ENCODE measurements at places on chromosomes 2 and 18. TPM values are rescaled to one million over a fixed set of nuclear protein-coding genes. Genes with fewer than 3 reads are reported as not detected.

- no peaks in the 10 kb centered on the region for H3K4me1 ChIP-seq
- no peak overlapping the region for H3K4me3 ChIP-seq
- no peaks in the 10 kb centered on the region for H3K36me3 ChIP-seq
- no peak for DNase-seq
- H3K27me3 ChIP-seq = no peaks in the 10 kb centered on the region
- no peak overlapping the region for H3K27ac ChIP-seq
Observed at GRCh38 chr18:29605365-29605764, 1428.4 kb upstream of the CDH2 start.

- DNase-seq = no peak
- H3K27me3 ChIP-seq = no peaks in the 10 kb centered on the region
- no peak overlapping the region for H3K4me3 ChIP-seq
- no peak overlapping the region for H3K27ac ChIP-seq
- H3K36me3 ChIP-seq = no peaks in the 10 kb centered on the region
Observed at GRCh38 chr2:75936311-75936710, 225.6 kb upstream of the GCFC2 start.

- H3K36me3 ChIP-seq = no peaks in the 10 kb centered on the region
- no peak for DNase-seq
Observed at GRCh38 chr2:111661286-111661940, 222.6 kb downstream of the ANAPC1 start.

GRCh38 chr18:73511771-73512503, 635.7 kb downstream of the FBXO15 start:
- H3K27me3 ChIP-seq = no peaks in the 10 kb centered on the region
- H3K4me1 ChIP-seq = no peaks in the 10 kb centered on the region
- DNase-seq = no peak
- H3K36me3 ChIP-seq = no peaks in the 10 kb centered on the region
- H3K27ac ChIP-seq = no peak overlapping the region
- H3K4me3 ChIP-seq = no peak overlapping the region

GRCh38 chr18:22179174-22179573, 9.8 kb downstream of the GATA6 start:
- peak overlapping the region; percentile 100 for H3K27ac ChIP-seq
- peaks cover 43% of the 10 kb centered on the region for H3K36me3 ChIP-seq
- H3K4me1 ChIP-seq = peaks cover 85% of the 10 kb centered on the region
- H3K27me3 ChIP-seq = no peaks in the 10 kb centered on the region
- DNase-seq = no peak
- peak overlapping the region; percentile 99 for H3K4me3 ChIP-seq

DNA sequence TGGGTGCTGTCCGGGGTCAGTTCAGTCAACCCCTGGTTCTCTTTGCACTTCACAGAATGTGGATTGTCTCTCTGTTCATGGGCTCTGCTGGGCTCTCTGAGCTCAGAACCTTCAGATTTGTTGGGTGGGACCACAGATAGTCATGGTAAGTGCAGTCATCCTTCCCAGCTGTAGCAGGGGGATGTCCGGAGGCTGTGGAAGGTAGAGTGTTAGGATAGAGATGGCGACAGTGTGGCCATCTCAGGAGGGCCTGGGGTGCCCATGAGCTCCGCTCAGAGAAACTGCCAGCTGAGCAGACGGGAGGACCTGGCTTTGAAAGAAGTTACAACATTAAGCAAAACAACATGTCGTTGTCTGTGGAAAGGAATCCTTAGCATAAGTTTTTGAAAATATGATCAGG, 149.8 kb downstream of the FAM210A start:
- no peaks in the 10 kb centered on the region for H3K36me3 ChIP-seq
- DNase-seq = no peak
- H3K4me3 ChIP-seq = no peak overlapping the region
- no peak overlapping the region for H3K27ac ChIP-seq

DNA sequence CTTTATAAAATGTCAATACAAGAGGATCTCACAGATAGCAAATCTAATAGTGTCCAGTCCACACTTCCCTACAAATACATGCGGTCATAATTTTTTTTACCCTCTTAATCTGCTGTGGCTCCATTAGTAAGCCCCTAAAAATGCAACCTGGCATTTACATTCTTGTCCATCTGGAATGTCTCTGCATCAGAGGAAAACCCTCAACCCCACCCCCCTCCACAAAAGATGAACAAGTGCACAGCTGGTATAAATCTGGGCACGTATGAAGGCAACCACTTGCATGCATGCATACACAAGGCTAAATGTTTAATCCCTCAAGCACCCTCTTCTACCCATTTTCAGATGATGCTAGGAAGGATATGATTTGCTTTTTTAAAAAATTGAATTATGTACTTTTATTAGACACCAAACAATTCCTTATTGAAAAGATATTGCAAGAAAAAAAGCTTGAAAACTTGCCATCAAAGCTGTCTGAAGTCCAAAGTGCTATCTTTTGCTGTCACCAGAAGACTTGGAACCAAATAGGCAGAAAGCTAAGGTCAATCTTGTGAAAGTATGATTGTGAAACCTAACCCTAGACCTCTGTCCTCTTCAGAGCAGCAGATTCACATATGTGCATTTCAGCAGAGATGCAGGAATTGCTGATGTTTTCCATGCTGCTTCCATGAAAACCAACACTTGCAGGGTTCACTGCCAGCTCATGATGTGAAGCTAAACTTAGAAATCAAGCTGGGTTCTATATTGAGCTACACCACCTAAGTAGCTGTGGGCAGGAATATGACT, 39.0 kb downstream of the IRS1 start:
- no peaks in the 10 kb centered on the region for H3K36me3 ChIP-seq
- peak overlapping the region; percentile 30 for H3K4me3 ChIP-seq
- H3K27me3 ChIP-seq = no peaks in the 10 kb centered on the region
- DNase-seq = no peak

GRCh38 chr2:228407821-228408220, 226.3 kb upstream of the SPHKAP start:
- DNase-seq = no peak
- H3K27me3 ChIP-seq = no peaks in the 10 kb centered on the region
- no peak overlapping the region for H3K4me3 ChIP-seq
- H3K4me1 ChIP-seq = no peaks in the 10 kb centered on the region

- H3K36me3 ChIP-seq = peaks cover 38% of the 10 kb centered on the region
- no peaks in the 10 kb centered on the region for H3K27me3 ChIP-seq
- no peaks in the 10 kb centered on the region for H3K4me1 ChIP-seq
Observed at GRCh38 chr2:240532031-240532775, 25.6 kb downstream of the ANKMY1 start.

GRCh38 chr2:221969087-221969829, 329.5 kb downstream of the PAX3 start:
- no peak overlapping the region for H3K4me3 ChIP-seq
- H3K27me3 ChIP-seq = peaks cover 39% of the 10 kb centered on the region
- no peak overlapping the region for H3K27ac ChIP-seq
- no peak for DNase-seq
- no peaks in the 10 kb centered on the region for H3K4me1 ChIP-seq

- DNase-seq = no peak
- H3K27me3 ChIP-seq = no peaks in the 10 kb centered on the region
- H3K4me1 ChIP-seq = no peaks in the 10 kb centered on the region
- H3K27ac ChIP-seq = no peak overlapping the region
- H3K36me3 ChIP-seq = no peaks in the 10 kb centered on the region
- H3K4me3 ChIP-seq = no peak overlapping the region
Observed at GRCh38 chr18:33755931-33756560, 178.0 kb downstream of the ASXL3 start.

GRCh38 chr2:64613276-64613675, 40.4 kb downstream of the SERTAD2 start:
- H3K27me3 ChIP-seq = no peaks in the 10 kb centered on the region
- no peak for DNase-seq

GRCh38 chr18:74140582-74140981, 7.1 kb downstream of the FBXO15 start:
- no peak overlapping the region for H3K4me3 ChIP-seq
- H3K4me1 ChIP-seq = no peaks in the 10 kb centered on the region
- H3K27ac ChIP-seq = no peak overlapping the region
- H3K27me3 ChIP-seq = peaks cover 21% of the 10 kb centered on the region

DNA sequence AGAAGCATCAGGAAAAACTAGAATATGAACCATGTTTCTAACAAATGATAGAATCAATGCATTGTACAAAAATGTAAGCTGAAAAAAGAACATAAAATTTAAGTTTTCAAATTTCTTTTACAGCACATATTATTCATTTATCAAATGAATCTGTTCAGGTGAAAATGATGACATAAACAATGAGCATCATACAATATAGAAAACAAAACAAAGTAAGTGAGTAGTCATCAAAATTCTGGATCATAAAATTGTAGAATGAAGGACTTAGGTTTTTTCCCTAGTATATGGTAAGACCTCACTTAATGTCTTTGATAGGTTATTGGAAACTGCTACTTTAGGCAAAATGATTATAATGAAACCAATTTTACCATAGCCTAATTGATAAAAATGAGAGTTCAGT, 427.0 kb upstream of the KCNH7 start:
- H3K4me1 ChIP-seq = no peaks in the 10 kb centered on the region
- H3K27me3 ChIP-seq = no peaks in the 10 kb centered on the region
- no peak overlapping the region for H3K4me3 ChIP-seq
- DNase-seq = no peak
- H3K36me3 ChIP-seq = no peaks in the 10 kb centered on the region

- DNase-seq = no peak
- peaks cover 7% of the 10 kb centered on the region for H3K4me1 ChIP-seq
- no peak overlapping the region for H3K4me3 ChIP-seq
- no peaks in the 10 kb centered on the region for H3K36me3 ChIP-seq
- H3K27me3 ChIP-seq = peaks cover 4% of the 10 kb centered on the region
Observed at GRCh38 chr2:175309799-175310198, 128.3 kb upstream of the ATP5MC3 start.

GRCh38 chr2:20649976-20650375, 922 bp downstream of the HS1BP3 start:
- H3K27me3 ChIP-seq = peaks cover 2% of the 10 kb centered on the region
- no peak for DNase-seq
- peaks cover 40% of the 10 kb centered on the region for H3K4me1 ChIP-seq

DNA sequence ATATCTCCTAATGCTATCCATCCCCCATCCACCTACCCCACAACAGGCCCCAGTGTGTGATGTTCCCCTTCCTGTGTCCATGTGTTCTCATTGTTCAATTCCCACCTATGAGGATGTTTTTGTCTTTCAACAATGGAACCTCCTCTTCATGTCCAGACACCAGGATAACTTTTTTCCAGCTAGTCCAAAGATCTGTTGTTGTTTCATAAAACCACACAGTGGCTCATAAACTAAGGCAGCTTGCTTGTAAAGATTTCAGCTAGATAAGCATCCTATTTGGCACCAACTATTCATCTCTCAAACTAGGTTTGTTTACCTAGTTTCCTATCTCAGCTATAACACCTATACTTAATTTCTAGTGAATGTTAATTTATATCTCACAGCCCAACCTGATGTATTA, 937.7 kb downstream of the TRIB2 start:
- H3K36me3 ChIP-seq = no peaks in the 10 kb centered on the region
- H3K4me3 ChIP-seq = no peak overlapping the region
- no peak overlapping the region for H3K27ac ChIP-seq
- no peaks in the 10 kb centered on the region for H3K4me1 ChIP-seq
- no peaks in the 10 kb centered on the region for H3K27me3 ChIP-seq

GRCh38 chr2:94990956-94991355, 34.6 kb upstream of the MAL start:
- H3K4me1 ChIP-seq = no peaks in the 10 kb centered on the region
- no peak overlapping the region for H3K27ac ChIP-seq
- H3K27me3 ChIP-seq = peaks cover 68% of the 10 kb centered on the region
- DNase-seq = no peak

DNA sequence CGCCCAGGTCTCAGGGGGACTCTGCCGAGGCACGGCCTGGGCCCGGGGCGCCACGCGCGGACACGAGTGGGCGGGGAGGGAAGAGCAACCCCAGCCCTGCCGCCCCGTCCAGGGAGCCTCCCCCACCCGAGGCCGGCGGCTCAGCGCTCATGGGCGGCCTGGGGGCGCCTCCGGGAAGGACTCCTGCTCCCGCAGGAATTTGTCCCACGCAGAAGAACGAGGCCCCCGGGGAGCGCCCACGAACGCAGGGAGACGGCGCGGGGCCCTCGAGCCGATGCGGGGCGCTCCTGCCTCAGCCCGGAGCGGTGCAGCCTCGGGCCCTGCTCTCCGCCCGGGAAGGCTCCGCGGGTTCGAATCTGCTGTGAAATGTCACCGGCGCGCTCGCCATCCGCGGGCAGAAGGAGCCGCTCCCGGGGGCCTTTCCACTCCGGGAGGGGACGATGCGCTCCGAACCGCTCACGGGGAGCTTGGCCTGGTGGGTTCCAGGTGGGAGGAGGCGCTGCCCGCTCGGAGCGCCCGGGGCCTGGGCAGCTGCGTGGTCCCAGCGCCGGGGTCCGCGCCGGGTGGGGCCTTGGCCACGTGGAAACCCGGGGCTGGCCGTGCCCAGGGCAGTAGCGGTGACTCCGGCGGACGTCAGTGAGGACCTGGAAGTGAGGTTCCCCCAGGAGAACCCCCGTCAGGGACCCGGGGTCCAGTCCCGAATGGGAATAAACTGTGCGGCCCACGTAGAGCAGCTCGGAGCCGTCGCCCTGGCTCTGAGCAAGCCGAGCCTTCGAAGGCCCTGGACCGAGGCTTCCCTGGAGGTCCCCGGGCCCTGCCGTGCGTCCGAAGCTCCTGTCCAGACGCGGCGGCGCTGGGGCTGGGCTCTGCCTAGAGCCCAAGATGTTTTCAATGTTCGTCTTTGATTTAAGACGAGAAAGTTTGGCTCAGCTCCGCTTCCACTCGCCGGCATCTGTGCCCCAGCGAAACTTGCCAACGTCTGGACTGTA, 41.4 kb upstream of the CTDP1 start:
- H3K4me3 ChIP-seq = peak overlapping the region; percentile 11
- H3K27ac ChIP-seq = no peak overlapping the region
- no peak for DNase-seq
- peaks cover 62% of the 10 kb centered on the region for H3K27me3 ChIP-seq
- no peaks in the 10 kb centered on the region for H3K36me3 ChIP-seq

DNA sequence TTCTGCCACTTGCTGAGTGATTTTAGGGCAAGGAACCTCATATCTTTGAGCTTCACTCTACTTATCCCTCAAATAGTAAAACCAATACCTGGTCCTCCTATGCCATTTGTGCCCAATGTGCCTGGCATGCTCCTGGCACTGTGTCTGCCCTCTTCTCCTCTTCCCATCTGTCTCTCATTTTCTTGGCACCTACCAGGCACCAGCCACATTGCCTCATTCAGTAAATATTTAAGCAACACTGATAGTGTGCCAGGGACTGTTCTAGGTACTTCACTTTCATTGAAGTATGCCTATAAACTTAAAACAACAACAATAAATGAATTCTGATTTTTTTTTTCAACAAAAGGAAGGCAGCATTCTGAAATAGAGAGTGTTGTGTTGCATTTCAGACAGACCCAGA, 15.1 kb upstream of the BOD1L2 start:
- no peaks in the 10 kb centered on the region for H3K36me3 ChIP-seq
- no peak for DNase-seq
- H3K27ac ChIP-seq = no peak overlapping the region
- H3K4me1 ChIP-seq = no peaks in the 10 kb centered on the region
- H3K27me3 ChIP-seq = peaks cover 41% of the 10 kb centered on the region

GRCh38 chr2:231356466-231356844, 39.1 kb upstream of the B3GNT7 start:
- H3K36me3 ChIP-seq = no peaks in the 10 kb centered on the region
- no peak overlapping the region for H3K4me3 ChIP-seq
- no peaks in the 10 kb centered on the region for H3K27me3 ChIP-seq
- peak overlapping the region; percentile 69 for H3K27ac ChIP-seq
- H3K4me1 ChIP-seq = peaks cover 18% of the 10 kb centered on the region

EML6 gene
- 0.77 TPM for total RNA-seq

HOXD9 gene
- total RNA-seq = 0.16 TPM

IL37 gene
- total RNA-seq = not detected

CARF gene
- 8.1 TPM for total RNA-seq

IL18RAP gene
- 0.30 TPM for total RNA-seq

ATG9A gene
- 78.2 TPM for total RNA-seq

DLGAP1 gene
- total RNA-seq = 0.05 TPM

EFR3B gene
- 8.7 TPM for total RNA-seq

ERFE gene
- 0.44 TPM for total RNA-seq

NFATC1 gene
- total RNA-seq = 18.3 TPM

C2orf66 gene
- not detected for total RNA-seq

WDR35 gene
- 4.8 TPM for total RNA-seq

CMPK2 gene
- total RNA-seq = 3.2 TPM

All from left ventricle myocardium inferior (tissue), 1 donor.